Activated CD4-positive, alpha-beta T cell treated with anti-CD3 and anti-CD28 coated beads for 24 hours (primary cell): ENCODE measurements at places on chromosomes 6 and 20.

DNA sequence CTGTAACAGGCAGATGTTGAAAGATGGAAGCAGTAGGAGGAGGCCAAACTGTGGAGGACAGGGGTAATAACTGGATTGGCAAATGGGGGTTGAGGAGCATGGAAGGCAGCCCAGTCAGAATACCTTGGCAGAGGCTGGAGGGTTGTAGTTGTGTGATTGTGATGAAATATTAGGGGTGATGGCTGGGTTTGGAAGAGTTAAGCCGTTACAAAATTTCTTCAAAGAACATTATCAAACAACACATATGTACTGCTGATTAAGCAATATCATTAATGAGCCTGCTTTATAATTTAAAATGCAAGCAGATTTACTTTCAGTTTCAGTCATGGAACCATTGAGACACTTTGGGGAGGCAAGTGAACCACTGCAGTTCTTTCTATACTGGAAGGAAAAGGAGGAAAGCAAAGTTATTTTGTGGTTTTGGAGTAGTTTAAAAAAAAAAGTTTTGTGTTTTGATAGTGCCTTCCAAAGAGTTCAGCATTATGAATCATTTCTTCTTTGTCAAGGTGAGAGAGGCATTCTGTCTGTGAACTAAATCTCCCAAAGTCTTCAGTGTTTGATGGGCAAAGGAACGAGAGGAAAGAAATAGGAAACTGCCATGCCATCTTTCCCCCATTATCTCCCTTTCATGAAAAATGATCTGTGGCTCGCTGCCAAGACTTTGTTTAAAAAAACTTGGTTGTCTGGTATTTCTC lies 20.7 kb downstream of the FOXO3 start:
- no peak for DNase-seq

- DNase-seq, result no peak
Observed at GRCh38 chr20:55793986-55794385, 211.3 kb downstream of the CBLN4 start.

DNA sequence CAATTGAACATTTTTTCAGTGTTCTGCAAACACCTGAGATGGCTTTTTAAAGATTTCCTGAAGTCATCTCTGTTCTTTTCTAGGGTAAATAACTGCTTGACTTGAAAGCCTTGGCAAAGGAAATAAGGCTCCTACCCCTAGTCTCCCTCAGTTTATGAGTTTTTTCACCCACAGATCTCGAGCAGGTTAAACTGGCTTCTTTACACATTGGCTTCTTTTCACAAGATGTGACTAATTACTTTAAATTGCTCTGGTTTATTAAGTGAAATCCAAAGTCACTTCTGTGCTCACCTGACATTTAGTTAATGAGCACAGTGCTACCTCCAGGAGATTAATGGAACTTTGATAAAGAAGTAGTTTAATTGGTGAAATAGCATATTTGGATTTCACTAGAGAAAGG lies 33.2 kb downstream of the SOX4 start:
- no peak for DNase-seq

GRCh38 chr6:170149681-170150589 lies 140.9 kb downstream of the DLL1 start:
- DNase-seq, result no peak

DNA sequence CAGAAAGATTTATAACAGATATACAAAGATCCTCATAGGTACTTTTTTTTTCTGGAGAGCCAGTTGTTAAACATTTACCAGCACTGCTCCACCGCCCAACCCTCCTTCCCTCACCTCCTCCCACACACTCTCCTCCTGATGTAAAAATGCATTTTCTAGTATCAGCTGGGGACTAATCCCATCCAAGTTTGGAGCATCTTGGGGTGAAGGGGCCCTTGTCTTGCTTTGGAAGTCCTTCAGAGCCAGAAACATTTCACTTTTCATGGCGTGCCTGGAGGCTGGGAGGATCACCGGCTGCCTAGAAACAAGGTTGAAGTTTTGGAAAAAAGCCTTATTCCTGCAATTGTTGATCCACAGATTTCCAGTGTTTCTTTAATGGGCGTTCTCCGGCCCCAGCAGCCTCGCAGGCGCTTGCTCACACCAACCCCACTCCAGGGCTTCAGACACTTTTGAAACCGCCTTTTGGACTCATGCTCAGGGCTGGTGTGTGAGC lies 165.1 kb upstream of the AFDN start:
- DNase-seq, result no peak

GRCh38 chr6:143260857-143261256 lies 189.6 kb downstream of the ADAT2 start:
- DNase-seq, result no peak

DNA sequence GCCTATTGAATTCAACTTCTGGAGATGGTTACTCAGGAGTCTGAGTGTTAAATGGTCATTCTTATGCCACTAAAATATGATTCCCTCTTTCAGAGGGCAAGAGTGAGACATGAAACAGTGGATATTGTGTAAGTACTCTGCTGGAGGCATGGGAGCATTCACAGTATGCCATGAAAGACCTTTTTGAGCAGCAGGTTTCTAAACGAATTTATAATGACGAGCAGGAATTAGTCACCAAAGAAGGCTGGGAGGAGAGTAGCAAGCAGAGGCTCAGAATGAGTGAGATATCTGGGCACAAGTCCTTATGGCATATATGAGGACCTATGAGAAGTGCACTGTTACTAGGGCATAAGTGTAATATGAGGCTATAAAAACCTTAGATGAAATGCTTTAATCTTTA lies 10.9 kb upstream of the MYB start:
- no peak for DNase-seq

DNA sequence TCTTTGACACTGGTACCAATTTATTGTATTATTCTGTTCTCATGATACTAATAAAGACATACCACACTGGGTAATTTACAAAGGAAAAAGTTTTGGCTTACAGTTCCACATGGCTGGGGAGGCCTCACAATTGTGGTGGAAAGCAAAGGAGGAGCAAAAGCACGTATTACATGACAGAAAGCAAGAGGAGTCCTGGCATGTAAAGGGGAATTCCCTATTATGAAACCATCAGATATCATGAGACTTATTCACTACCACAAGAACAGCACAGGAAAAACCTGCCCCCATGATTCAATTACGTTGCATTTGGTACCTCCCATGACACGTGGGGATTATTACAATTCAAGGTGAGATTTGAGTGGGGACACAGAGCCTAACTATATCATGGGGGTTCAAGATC lies 43.4 kb downstream of the SLC22A2 start:
- DNase-seq, result no peak

DNA sequence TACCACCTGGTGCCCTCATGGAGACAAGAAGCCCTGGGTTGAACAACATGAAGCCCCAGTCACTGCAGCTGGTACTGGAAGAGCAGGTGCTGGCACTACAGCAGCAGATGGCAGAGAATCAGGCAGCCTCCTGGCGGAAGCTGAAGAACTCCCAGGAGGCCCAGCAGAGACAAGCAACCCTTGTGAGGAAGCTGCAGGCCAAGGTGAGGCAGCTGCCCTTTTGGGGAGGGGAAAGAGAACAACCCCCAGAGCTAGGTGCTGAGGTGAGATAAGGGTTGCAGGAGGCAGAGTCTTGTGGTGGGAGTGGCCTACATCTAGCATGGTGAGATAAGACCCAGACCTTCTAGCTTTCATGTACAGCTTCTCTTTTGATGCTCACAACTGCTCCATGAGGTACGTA lies 7.0 kb downstream of the CEP250 start:
- DNase-seq, result no peak

DNA sequence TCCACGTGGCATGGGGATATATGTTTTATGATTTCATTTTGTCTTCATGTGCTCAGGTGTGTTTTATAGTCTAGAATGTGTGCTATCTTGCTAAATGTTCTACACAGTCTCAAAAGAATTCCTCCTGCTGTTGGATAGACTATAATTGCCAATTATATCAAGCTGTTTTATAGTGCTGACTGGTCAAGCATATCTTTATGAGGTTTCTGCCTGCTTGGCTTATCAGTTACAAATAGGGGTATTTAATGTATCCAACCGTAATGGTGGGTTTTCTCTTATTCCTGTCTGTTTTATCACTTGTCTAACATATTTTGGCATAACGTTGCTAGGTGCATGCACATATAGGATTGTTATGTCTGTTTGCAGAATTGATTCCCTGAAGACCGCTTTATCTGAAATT lies 201.3 kb downstream of the EYS start:
- DNase-seq, result no peak

DNA sequence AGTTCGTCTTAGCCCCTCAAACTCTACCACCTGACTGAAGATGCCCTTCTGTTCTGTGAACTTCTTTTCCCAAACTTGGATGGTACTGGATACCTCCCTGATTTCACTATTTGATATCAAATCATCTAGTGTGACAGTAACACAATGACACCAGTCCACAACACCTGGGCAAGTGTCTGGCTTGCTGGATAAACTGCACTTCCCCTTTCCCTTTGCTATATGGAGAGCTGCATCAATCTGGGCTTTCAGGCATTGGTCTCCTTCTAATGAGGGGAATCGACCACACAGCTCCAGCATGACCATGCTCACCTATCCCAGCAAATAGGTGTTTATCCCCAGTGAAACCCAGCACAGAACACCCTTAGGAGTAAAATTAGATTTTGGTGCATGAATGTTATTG lies 3.1 kb downstream of the F13A1 start:
- no peak for DNase-seq

- DNase-seq, result no peak
Observed at GRCh38 chr20:32432277-32432676, 74.1 kb downstream of the ASXL1 start.

DNA sequence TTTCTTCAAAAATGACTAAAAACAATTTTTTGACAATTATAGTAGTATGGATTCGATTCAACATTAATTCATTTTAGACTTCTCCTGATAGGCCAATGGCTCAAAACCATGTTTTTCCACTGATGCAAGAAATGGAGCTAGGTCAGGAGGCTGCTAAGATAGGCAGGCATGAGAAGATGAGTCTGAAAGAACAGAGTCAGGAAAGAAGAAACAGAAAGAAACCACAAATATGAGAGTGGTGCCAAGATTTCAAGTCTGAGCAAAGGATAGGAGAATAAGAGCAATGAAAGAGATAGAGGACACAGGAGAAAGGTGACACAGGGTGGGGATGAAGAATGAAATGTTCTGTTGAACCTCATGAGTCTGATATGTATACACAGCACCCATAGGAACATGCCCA lies 112.2 kb downstream of the TASP1 start:
- DNase-seq, result no peak

DNA sequence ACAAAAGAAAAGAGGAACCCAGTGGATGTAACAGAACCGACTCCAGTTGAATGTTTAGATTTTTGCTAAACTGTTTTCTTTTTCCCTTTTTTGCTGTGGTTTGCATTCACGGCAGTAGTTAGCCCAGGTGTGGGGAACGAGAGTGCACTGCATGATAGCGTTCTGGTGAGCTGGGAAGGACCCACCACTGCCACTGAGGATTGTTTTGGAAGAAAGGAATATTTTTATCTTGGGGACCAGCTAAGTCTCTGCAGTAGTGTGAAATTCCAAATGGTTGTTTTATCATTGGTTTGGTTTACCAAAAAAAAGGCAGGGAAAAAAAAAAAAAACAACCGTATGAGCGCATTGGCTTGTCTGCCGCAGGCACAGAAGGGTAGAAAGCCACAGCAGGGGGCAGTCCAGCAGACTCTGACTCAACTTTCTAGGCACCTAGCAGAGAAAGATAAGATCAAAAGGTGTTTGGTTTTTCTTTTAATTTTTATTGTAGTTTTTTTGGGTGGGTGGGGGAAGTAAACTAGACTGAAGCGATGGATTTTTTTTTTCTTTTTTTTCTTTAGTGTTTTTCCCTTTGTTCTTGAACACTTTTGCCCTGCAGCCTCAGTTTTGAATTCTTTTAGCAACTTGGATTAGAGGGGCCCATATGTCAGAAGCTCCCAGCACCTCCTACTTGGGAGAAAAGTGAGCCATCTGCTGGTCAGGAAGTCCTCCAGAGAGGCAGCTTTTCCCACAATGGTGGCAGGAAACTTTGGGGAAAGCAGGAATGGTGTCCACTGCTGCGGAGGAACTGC lies 13.5 kb upstream of the RAB5IF start:
- DNase-seq, result no peak

- DNase-seq, result no peak
Observed at GRCh38 chr20:19512886-19513677, 245.0 kb upstream of the RIN2 start.

DNA sequence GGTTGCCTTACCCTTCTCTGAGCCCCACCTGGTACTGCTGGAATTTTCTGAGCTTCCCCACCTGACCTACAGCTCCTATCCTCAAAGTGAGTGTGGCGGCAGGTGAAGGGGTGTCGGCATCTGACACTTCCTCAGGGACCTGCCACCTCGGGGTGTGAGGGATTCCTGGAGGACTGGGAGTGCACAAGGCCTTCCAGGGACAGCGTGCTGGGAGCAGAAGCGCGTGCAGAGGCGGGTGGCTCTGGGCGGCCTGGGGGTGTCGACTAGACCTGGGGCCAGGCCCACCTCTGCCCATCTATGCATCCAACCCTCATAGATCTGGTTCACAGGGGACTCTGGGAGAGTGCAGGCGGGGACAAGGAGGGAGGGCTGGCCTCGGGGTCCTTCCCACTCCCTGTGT lies 7.8 kb downstream of the DLGAP4 start:
- no peak for DNase-seq

DNA sequence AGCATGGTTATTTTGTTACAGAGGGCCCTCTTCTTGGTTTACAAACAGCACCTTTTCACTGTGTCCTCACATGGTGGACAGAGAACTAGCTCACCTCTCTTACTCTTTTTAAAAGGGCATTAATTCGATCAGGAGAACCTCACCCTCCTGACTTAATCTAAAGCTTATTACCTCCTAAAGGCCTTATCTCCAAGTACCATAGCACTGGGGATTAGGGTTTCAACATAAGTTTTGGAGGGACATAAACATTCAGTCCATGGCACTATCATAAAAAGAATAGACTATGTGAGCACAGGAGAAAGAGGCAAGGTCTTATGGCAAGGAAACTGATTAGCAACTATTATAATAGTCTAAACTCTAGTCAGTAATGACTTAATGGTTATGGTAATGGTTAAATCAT lies 736.2 kb upstream of the ADGRB3 start:
- DNase-seq, result no peak

- DNase-seq, result no peak
Observed at GRCh38 chr6:52588710-52589091, 11.8 kb upstream of the TRAM2 start.

GRCh38 chr20:15637950-15638754 lies 935.1 kb downstream of the KIF16B start:
- DNase-seq, result no peak
